ENCODE measurements at places on chromosomes 1 and 21.
A peak's percentile ranks its signal among the peaks of the same experiment; 100 is the strongest.

- no peak for DNase-seq
Observed at GRCh38 chr1:245225322-245226202, 70.8 kb downstream of the KIF26B start.

DNA sequence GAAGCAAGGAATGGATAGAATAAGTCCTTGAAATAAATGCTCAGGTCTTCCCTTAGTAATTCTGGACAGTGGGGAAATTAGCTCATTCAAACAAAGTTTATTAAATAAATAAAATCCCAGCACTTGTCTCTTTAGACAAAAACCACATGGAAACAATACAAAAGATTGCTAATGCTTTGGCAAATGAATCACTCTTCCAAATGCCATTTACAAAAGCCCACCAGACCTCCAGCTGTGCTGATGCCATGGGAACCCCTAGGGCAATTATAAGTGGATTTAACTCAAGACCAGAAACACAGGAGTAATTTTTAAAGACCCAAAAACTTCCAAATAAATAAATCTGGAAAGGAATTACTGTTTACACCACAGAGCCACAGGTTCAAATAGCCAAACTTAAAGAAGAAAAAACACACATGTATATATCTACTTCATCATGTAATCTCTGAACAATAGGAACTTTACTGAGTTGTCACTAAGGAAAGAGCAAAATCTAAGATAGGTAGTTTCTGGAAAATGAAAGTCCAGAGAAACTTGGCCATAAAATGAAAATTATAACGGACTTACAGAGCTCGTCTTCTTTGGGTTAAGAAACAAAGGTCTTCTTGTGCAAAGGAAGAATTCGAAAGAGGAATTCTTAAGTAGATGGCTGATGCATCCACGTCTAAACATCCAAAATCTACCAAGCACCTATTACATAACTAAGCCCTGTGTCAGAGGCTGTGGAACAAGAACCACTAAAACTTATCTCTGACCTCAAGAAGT is 399.4 kb downstream of the SMYD3 start:
- no peak for DNase-seq

GRCh38 chr1:155003766-155004351 is 1.3 kb downstream of the ZBTB7B start:
- DNase-seq, result no peak

DNA sequence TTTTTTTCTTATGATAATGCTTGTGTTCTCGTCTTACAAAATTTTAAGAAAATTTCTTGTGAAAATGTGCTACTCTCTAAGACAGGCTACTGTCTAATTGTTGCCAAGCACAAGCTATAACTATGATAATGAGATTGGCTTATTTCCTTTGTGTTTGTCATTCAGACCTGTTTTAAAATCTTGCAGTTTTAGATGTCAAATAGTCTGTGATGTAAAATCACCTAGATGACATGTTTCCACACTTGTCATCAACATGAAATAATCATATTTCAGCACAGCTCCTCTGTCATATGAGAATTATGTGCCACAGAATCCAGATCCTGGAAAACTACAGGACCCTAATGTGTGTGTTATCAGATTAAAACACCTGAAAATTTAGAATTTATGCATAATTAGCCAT is 539.7 kb downstream of the USP25 start:
- no peak for DNase-seq

DNA sequence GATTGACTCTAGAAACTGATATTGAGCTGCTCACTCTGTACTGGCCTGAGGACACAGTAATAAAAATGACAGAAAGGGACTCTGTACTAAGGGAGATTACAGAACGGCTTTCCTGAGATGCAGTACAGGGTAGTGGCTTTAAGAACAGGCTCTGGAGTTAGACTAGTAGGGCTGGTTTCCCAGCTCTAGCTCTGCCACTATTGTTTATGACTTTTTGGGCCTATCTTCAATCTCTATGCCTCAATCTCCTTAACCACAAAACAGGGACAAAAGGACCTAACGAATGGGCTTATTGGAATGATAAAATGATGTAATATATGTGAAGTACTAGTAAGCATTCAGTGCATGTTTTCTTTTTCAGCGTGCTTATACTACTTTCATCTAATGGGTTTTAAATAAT is 1.4 kb downstream of the DEPDC1 start:
- DNase-seq, result no peak

GRCh38 chr1:2148691-2149090 is 45.9 kb downstream of the FAAP20 start:
- DNase-seq, result peak; percentile 50

DNA sequence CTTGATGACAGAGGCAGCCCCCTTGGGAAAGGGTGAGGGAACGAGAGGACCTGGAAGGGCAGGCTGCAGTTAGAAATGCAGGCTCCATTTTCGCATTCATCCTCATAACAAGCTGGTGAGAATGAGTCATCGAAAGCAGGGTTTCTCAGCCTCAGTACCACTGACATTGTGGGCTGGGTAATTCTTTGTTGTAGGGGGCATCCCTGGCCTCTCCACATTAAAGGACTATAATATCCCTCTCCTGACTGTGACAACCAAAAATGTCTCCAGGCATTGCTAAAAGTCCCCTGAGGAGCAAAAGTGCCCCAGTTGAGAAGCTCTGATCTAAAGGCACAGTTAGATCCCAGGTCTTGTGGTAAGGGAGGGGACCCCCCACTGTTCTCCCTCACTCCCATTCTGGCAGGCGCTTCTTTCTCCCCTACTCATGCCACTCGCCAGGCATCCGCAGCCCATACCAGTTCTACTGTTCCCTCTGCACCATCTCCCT is 20.4 kb downstream of the KCNN3 start:
- peak; percentile 50 for DNase-seq

DNA sequence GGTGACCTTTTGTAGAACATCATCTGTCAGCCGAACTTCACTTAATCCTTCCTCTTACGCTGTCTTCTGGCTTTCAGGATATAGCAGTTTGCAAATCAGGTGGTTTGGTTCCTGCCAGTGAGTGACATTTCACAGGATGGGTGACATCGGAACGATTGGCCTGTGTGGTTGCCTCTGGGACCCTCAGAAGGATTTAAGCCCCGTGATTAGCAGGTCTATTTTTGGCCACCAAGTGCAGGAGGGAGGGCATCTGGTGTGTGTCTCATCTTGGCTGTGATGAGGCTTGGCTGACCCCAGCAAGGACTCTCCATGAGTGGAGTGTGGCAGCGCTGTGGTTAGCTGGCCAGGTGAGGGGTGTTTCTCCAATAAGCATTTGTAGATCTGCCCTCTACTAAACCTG is 407.6 kb upstream of the VAMP3 start:
- no peak for DNase-seq

- DNase-seq, result no peak
Observed at GRCh38 chr1:78519446-78519845, 28.7 kb downstream of the PTGFR start.

- DNase-seq, result no peak
Observed at GRCh38 chr21:37704751-37705150, 211.5 kb downstream of the KCNJ6 start.

DNA sequence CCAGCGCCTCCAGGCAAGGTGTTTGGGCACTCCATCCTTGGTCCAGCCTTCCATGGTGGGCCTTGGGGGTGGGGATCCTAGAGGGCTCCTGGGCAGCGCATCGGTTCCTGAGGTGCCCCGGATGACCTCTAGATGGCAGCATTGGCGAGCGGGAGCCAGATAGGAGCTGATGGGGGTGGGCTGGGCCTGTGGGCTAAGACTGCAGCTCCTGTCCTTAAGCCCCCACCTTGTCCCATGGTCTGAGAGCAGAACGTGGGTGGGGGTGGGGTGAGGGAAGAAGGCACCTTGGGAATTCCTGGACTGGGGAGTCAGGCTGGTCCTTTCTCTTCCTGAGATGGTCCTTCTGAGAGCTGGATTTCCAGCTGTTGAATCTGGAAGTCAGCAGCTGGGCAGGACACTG is 93.4 kb upstream of the CSF3R start:
- DNase-seq, result peak; percentile 81

GRCh38 chr1:4019147-4019521 is 119.1 kb upstream of the C1orf174 start:
- no peak for DNase-seq

DNA sequence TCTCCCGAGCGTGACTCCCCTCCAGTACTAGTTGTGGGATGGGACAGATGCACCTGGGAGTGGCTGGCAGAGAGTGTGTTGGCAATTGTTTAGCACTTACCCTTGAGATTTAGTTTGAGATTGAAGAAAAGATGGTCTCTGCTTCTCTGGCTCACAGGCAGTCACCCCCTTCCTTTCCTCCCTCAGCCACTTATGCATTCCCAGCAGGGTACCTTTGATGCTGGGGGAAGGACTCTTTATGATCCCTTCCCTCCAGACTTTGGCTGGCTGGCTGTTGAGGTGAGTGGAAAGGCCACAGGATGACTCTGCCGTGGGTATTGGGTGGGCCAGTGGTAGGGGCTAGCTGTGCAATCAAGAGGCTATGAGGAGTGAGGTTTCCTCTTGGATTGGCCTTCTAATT is 236.8 kb downstream of the CAMTA1 start:
- DNase-seq, result no peak

DNA sequence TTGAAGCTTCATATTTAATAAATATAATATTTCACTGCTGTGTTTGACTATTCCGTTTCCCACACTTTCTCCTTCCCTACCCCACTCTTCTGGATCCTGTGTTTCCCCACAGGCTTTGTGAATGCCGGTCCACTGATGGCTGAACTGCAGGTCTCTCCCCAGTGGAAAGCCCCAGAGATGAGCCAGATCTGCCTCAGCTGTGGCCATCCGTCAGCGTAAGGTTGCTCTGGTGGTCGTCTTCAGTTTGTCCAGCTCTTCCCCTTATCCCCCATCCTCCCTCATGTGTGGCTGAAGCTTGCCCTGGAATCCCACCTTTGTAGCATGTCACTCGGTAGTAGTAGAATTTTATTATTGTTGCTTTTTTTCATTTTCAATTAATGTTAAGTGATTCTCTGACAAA is 11.4 kb downstream of the SMAP2 start:
- DNase-seq, result peak; percentile 50

DNA sequence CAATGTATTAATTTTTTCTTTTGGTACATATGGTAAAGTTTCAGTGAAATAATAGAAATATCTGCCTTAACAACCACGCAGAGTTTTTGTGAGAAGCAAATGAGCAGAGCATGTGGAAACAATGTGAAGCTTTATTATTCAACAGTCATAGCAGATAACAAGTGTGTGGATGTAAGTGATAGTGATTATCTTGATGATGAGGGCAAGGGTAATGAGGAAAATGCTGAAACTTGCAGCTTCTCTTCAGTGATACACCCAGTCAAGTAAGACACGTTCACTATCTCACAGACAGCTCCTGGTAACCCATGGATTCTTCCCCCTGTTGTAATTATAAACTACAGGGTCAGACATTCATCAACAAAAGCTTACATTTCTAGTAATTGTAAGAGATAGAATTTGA is 14.6 kb upstream of the OR2L5 start:
- no peak for DNase-seq

GRCh38 chr1:219000631-219001030 is 173.0 kb upstream of the LYPLAL1 start:
- DNase-seq, result no peak

DNA sequence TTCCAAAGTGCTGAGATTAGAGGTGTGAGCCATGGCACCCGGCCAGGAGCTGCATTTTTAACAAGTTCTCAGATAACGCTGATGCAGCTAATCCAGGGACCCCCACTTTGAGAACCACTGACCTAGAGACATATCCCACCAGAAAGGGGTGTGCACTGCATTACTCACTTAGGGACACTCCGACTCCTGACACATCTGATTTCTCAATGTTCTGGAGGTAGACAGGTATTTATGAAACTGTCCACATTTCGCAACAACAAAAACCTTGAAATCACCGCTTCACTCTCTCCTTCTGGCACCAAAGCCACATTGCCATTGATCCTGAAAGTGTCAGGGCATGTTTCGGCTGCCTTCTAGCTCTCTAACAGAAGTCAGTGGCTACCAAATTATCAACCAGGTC is 23.2 kb upstream of the CAMTA1 start:
- no peak for DNase-seq

- DNase-seq, result peak; percentile 24
Observed at GRCh38 chr1:215710036-215710898, 143.2 kb downstream of the KCTD3 start.

DNA sequence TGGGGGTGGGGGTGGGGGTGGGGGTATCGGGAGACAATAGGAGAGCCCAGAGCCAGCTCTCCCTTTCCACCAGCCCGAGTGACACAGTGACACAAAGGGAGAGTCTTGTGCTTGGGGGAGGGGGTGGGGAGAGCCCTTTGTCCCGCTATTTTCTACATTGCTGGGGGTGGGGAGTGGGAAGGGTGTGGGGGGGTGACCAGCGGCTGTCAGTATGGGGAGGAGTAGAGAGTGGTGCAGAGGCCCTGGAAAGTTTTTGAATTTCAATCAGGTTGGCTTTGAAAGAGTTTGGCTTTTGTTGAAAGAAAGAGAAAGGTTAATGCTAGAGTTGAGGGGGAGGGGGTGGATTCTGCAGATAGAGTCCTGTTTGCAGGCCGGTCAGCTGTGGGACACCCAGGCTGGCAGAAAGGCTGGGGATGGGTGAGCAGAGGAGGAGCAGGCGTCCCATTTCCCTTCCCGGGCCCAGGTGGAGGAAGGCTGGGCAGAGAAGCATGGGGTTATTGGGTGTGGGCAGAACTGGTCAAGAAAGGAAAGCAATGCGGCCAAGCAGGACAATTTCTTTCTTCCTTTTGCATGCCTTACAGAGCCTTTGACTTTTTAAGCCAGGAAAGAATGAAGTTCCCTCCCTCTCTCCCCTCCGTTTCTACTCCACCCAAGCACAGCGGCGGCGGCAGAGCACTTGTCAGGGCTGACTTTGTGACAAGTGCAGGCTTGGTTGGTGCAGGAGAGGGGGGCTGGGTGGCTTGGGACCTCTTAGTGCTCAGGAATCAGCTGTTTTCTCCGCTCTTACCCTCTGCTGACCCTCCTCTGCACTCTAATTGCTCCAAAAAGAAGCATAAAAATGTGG is 96.2 kb downstream of the RNF220 start:
- DNase-seq, result no peak

DNA sequence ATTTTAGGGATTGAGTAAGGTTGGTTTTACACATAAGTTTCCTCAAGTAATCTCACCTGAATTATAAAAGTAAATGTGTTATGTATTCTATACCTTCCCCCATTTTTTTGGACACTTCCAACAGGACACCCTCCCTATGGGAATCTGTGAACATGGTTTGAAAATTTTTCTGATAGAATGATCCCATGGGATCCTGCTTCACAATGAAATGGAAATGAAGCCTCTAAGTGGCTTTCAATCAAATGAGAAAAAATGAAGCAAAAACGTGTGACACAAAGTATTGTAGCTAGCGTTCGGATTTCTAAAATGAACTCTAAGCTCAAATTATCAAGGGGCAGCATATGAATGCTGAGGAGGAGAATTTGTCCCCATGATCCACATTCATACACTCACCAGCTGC is 1006.8 kb downstream of the ADGRL2 start:
- DNase-seq, result no peak

DNA sequence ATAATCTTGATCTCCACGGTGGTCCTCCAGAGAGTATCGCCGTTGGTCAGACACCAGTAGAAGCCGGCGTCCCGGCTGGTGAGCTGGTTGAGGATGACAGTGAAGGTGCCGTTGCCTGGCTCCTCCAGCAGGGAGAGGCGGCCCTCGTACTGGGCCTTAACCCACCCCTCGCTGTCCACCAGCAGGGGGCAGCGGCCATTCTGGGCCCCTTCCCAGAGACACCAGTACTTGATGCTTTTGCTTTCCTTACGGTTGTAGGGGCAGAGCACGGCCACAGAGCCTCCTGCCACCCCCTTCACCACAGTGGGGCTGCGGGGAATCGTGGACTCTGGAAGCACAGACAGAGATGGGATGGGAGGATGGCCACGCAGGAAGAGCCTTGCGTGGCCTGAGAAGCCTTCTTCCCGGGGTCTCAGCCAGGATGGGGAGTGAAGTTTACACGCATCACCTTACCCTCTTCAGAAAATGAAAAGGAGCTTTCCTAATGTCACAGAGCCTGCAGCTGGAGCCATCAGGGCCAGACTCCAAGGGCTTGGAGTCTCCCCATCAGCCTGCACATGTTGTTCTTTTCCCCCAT is 10.7 kb downstream of the PIGR start:
- DNase-seq, result peak; percentile 75
